CD8-positive, alpha-beta memory T cell (primary cell): ENCODE measurements at places on chromosomes 12 and 14. TPM values are rescaled to one million over a fixed set of nuclear protein-coding genes. Genes with fewer than 3 reads are reported as not detected.

DNA sequence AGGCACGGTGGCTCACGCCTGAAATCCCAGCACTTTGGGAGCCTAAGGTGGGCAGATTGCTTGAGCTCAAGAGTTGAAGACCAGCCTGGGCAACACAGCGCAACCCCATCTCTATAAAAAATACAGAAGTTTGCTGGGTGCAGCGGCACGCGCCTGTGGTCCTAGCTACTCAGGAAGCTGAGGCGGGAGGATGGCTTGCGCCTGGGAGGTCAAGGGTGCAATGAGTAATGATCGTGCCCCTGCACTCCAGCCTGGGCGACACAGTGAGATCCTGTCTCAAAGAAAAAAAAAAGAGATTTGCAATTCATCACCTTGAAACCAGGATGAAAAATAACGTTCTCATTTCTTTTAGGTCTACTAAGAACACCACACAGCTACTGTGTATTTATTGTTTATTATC, 4.0 kb downstream of the STX2 start:
- no peak for DNase-seq

GRCh38 chr12:127650626-127651025, 616.3 kb upstream of the TMEM132C start:
- no peak for DNase-seq

KRT2 gene
- 0.16 TPM for polyA plus RNA-seq

IGFBP6 gene
- 8.9 TPM for polyA plus RNA-seq

- no peak for DNase-seq
These were observed 6.0 kb upstream of the UBE2N start for GRCh38 chr12:93447555-93448290.

BCL2L14 gene
- not detected for polyA plus RNA-seq

DNA sequence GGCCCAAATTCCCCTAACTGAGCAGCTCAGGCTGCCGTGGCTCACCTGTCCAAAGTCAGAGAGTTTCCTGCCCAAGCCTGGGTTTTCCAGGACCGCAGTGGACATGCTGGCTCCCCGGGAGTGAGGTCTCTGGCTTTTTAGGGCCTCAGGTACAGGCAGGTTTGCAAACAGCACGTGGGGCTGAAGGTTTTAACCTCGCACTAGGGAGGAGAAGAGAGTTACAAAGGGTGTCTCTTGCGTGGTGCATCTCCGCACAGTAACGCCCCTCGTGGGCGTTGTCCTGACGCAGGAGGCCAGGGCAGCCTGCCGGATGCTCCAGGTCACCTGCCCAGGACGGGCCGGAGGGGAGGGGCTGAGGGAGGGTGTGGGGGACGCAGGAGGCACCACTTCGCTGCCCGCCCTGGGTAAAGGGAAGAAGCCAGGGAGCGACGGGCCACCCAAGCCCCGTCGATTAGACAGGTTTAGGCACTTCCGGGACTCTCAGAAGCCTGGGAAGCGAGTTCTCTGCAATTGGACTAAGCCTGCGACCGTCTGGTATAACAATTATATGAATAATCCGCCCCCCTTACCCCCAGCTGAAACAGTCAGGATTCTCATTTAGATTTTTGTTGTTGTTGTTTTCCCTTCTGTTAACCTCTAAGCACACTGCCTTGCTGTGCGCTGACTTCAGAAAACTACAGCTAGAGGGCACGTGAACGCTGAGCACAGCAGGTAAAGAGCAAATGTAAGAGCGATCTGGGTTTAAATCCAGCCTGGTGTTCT, at the start of gene PAH:
PAH (minus strand) TSS at position 219 of the 762 bp plus-strand sequence; CDS start at position 105, 114 bp downstream.
- peak; percentile 9 for DNase-seq

DNA sequence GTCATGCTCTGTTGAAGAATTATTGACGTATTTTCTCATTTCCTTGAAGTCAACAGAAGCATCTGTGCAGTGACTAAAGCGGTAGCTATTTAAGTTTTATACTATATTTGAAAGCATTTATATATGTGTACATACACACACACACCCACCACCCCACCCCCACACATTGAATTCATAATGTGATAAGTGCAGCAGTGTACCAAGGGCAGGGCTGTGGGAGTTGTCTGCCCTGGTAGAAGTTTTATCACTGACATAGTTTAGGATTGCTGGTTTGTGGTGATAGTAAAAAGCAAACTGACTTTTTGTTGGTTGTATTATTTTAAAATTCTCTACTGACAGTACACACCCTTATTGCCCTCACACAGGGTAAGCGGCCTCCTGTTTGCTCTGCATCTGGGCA, 39.1 kb downstream of the GAS2L3 start:
- DNase-seq: no peak

DNA sequence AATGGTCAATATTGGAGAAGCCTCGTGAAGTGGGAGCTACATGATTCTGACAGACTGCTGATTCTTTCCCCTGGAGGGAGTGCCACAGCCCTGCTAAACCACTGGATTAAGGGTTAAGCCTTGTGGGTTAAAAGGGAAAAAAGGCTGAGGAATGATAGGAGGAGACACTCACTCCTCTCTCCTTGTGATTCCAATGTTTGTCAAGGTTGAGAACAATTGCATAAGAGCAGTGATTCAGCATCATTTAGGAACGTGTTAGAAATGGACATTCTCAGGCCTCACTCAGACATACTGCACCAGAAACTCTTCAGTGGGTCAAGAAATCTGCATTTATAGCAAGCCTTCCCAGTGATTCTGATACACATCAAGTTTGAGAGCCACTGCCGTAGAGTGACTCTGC, 87.8 kb upstream of the GZMB start:
- DNase-seq: no peak

PAX9 gene
- not detected for polyA plus RNA-seq

DNA sequence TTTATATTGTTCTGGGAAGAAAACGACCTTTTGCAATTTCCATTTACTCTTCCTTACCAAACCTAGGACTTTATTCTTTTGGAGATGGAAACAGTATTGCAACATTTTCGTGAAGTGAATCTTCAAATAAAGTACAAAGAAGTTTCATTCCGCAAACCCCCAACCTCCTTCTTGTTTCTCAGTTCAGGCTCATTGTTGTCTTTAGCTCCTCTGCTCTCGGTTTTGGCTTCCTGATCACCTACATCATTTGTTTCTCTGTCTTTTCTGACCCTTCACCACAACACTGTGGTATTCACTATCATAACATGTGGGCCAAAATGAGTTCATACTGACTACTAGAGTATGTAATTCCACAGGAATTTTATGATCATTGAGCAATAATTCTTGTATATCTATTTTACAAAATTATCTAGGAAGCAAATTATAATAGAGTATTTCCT, 266.8 kb downstream of the ADAMTS20 start:
- no peak for DNase-seq

GRCh38 chr12:107344035-107344808, 250.9 kb upstream of the CRY1 start:
- DNase-seq: no peak

GRCh38 chr12:49703647-49704137, 3.5 kb downstream of the FMNL3 start:
- DNase-seq: peak; percentile 58

DNA sequence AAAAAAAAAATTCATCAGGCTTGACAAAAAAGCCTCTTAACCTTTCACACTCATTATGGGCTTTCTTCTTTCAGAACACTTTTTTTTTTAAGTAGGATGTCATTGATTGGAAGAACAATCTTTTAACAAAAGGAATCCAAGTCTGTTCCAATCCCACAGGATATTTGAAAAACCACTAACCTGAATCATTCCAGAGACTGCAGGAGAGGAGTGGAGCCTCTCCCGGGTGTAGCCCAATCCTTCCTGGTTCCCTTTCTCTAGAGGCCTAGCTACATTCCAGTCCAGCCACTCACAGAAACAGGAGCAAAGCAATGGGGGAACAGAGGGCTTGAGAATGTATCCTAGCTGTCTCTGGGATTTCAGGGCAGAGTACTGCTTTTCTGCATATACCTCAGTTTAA, 4.3 kb downstream of the MFAP5 start:
- DNase-seq: no peak

- no peak for DNase-seq
These were observed 8.9 kb downstream of the FUT8 start for GRCh38 chr14:65421201-65421981.

GRCh38 chr12:60977966-60978365, 1282.2 kb upstream of the USP15 start:
- DNase-seq: no peak

IL23A gene
- 26.4 TPM for polyA plus RNA-seq

- DNase-seq: no peak
These were observed 64.3 kb downstream of the ANKS1B start for GRCh38 chr12:99920353-99920960.

- DNase-seq: no peak
These were observed 419.5 kb downstream of the TMEM121 start for GRCh38 chr14:105945896-105946295.

GRCh38 chr12:94867066-94867855, 136.2 kb downstream of the NDUFA12 start:
- DNase-seq: no peak

DNA sequence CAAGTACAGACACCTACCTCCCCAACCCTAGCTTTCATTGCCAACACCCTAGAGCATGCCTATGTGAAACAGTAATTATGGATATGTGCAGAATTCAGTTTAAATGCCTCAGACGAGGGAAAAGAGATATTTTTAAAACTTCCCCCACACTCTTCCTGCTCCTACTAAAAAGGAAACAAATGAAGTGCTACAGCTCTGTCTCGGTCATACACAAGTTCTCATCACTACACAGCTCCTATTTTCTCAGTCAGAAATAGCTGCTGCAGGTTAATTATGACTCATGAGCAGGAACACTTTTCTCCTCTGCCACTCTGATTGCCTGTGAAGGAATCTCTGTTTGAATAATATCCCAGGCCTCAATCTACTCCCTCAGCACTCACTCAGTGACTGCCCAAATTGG, 703.6 kb upstream of the FLRT2 start:
- no peak for DNase-seq

SERPINA6 gene
- not detected for polyA plus RNA-seq

DNA sequence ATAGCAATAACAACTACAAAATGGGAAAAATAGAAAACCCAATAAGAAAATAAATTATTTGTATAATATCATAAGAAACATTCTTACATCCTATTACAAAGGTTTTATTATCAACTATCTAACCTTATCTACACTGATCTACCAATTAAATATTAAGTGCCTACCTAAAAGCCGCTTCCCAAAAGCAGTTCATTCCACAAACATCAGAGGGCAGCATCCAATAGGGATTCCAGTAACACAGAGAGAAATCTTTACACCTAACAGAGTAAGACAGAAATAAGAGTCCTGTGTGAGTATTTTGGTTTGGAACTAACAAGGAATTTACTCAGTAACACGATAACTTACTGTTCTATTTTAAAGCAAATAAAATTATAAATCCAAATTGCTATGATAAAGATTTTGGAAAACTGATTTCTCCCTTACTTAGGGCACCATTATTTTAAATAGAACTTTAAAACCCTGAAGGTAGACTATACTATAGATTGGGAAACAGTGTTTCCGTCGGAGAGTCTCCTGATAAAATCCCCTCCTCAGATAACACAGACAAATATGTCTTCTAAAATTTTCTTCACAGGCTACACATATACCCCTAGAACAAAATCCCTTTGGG, 15.0 kb downstream of the GXYLT1 start:
- DNase-seq: no peak

GALNT8 gene
- polyA plus RNA-seq: 3.2 TPM

- no peak for DNase-seq
These were observed 240.4 kb downstream of the SNAPC1 start for GRCh38 chr14:62002642-62003041.

- peak; percentile 92 for DNase-seq
These were observed at the start of gene PIGH for GRCh38 chr14:67599698-67600561. Gene PIGH (minus strand): TSS chr14:67600268. CDS start chr14:67600203, 65 bp downstream.

- DNase-seq: peak; percentile 58
These were observed 8.9 kb downstream of the GTF2A1 start for GRCh38 chr14:81211844-81212243.

GRCh38 chr12:4796694-4797482, 76.7 kb downstream of the GALNT8 start:
- no peak for DNase-seq

KLHL33 gene
- polyA plus RNA-seq: 0.12 TPM

DNA sequence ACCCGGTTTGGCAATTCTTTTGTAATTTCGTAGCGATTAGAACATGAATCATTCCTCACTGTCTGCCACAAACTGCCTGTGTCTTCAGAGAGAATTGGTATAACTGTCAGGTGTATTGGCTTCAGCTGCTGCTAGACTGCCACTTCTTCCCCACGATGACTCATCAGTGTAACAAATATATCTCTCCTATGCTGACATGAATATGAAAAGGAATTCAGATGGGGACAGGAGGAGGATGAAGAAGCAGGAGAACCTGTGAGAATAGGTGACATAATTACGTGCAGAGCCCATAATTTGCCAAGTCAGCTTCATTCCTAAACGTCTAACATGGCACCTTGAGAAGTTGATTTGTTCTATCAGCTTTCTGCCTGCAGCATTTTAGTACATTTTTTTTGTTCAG, 64.9 kb downstream of the FRMD6 start:
- DNase-seq: no peak

DAO gene
- not detected for polyA plus RNA-seq

DNA sequence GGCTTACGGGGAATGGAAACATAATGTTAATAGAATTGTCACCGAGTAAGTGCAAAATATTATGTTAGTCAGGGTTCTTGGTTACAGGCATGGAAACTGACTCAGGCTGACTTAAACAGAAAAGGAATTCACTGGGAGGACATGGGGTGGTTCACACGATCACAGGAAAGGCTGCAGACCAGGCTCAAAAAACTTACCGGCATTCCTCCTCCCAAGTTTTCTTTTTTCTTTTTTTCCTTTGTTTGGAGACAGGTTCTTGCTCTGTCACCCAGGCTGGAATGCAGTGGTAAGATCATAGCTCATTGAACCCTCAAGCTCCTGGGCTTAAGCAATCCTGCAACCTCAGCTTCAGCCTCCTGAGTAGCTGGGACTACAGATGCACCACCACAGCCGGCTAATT, 11.9 kb upstream of the UBE2N start:
- no peak for DNase-seq

DNA sequence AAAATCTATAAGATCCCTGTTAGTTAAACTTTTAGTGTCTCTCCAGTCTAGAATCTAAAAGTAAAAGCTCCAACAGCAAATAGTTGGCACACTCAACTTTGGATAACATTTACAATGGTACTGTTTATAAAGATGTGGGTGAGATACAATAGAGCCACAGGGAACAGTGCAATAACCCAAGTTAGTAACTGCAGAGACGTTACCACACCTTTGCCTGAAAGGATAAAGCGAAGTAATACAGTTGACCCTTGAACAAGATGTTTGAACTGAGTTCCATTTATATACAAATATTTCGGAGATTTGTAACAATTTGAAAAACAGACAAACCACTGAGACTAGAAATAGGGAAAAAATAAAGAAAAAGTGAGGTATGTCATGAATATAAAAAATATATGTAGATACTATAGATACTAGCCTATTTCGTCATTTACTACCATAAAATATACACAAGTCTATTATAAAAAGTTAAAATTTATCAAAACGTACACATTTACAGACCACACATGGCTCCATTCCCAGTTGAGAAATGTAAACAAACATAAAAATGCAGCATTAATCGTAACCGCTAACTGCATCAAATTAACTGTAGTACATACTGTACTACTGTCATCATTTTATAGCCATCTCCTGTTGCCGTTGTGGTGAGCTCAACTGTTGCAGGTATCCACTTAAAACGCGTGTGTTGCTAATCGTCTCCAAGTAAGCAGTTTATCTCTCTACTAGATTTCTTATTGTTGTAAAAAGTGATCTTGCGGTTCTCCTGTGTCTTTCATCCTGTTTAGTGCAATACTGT, 56.5 kb upstream of the HIF1A start:
- DNase-seq: no peak

CCDC38 gene
- polyA plus RNA-seq: not detected
